ENCODE measurements at places on chromosomes 13 and 19.

GRCh38 chr19:38164526-38164925, 59.5 kb downstream of the DPF1 start:
- H3K27ac ChIP-seq: no peak overlapping the region
- no peaks in the 10 kb centered on the region for H3K4me1 ChIP-seq
- no peak for DNase-seq
- H3K4me3 ChIP-seq: no peak overlapping the region
- peaks cover 15% of the 10 kb centered on the region for H3K36me3 ChIP-seq

GRCh38 chr13:113954046-113954835, 19.6 kb downstream of the C13orf46 start:
- H3K27ac ChIP-seq: no peak overlapping the region
- H3K36me3 ChIP-seq: peaks cover 10% of the 10 kb centered on the region
- peaks cover 2% of the 10 kb centered on the region for H3K4me1 ChIP-seq
- DNase-seq: no peak
- no peak overlapping the region for H3K4me3 ChIP-seq

DNA sequence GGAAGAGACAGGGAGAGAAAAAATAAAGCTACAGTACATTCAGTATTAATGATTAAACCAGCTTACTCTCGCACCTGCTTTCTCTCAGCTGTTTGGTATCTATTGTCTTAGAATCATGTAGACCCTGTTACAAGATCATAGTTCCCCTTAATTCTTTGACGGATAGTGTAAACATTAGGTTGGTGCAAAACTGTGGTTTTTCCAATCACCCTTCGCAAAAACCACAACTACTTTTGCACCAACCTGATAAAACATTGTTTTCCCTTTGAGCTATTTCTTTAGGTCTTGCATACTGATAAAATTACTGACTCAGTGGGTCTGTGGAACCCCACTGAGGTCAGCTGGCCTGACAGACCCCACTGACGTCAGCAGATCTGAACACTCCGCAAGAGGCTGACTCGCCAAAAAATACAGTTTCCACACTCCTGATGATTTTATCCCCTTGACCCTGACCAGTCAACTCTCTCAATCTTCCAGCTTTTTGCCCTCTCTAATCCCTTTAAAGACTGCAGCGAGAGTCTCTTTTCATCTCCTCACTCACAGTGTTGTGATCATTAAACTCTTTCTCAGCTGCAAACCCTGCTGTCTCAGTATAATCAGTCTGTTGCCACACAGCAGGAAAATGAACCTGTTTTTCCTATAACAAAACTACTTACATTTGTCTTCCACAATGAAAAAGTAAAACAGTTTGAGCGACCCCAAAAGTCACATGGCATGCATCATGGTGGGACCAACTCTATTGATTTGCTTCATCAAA, 123.9 kb downstream of the SLITRK6 start:
- H3K4me1 ChIP-seq: no peaks in the 10 kb centered on the region
- no peaks in the 10 kb centered on the region for H3K36me3 ChIP-seq
- no peak for DNase-seq
- H3K4me3 ChIP-seq: no peak overlapping the region
- H3K27me3 ChIP-seq: no peaks in the 10 kb centered on the region

DNA sequence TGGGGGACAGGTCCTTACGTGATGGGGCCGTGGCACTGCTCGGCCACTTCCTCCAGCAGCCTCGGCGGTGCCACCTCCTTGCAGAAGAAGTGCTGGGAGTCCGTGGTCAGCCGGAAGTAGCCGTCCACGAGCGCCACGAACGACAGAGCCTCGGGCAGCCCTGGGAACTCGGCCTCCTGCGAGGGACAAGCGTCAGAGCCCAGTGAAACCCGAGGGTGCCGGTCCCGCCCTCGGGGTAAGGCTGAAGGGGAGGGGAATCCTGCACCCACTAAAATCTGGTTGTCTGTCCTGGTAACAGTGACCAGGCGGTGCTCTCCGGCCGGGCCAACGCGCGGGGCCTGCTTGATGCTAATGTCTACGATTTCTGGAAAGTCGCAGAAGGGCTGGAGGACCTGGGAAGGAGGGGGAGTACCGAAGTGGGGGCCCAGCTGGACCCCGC, 6.4 kb downstream of the JAK3 start:
- no peaks in the 10 kb centered on the region for H3K27me3 ChIP-seq
- H3K4me3 ChIP-seq: no peak overlapping the region
- peaks cover 9% of the 10 kb centered on the region for H3K36me3 ChIP-seq
- peaks cover 26% of the 10 kb centered on the region for H3K4me1 ChIP-seq
- no peak for DNase-seq

GRCh38 chr19:50925734-50926133, 14.5 kb upstream of the KLK4 start:
- H3K27ac ChIP-seq: no peak overlapping the region
- no peaks in the 10 kb centered on the region for H3K36me3 ChIP-seq
- peaks cover 47% of the 10 kb centered on the region for H3K27me3 ChIP-seq
- DNase-seq: no peak
- no peak overlapping the region for H3K4me3 ChIP-seq

DNA sequence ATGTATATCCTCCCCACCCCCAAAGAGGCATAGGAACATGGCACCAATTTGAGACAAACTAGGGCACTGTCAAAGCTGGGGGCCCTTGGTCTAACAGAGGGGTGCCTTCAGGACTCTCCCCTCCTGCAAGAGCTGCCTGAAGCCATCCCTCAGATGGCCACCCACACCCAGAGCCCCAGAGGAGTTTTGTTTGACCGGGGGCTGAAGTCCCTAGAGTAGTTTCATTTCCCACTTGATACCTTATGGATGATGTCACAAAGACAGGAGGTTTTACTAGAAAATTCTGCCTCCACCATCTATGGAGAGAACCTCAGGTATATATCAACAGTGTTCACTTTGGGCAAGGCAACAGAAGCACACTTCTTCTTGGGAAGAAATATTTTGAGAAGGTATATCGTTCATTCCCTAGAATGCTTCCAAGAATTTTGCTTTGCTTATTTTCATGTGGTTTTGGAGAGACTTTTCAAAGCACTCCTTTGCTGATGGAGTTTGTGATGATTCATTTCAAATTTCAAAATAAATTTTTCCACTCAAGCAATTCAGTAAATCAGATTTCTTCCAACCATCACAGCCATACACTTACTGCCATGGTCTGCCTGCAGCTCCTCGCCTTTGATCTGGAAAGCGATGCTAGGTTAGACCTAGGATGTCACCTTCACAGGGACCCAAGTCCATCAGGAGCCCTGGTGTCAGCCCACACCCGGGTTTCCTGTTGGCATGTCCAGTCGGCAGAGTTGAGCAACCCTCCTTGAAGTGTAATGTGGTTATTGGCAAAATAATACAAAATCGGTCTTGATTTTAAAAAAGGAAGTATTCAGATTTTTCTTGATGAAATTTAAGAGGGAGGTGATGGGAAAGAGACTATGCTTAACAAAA, 207.0 kb downstream of the SHISA2 start:
- no peak overlapping the region for H3K4me3 ChIP-seq
- peaks cover 26% of the 10 kb centered on the region for H3K4me1 ChIP-seq
- peaks cover 10% of the 10 kb centered on the region for H3K27me3 ChIP-seq
- DNase-seq: no peak
- peaks cover 5% of the 10 kb centered on the region for H3K36me3 ChIP-seq
- H3K27ac ChIP-seq: peak overlapping the region; percentile 80

DNA sequence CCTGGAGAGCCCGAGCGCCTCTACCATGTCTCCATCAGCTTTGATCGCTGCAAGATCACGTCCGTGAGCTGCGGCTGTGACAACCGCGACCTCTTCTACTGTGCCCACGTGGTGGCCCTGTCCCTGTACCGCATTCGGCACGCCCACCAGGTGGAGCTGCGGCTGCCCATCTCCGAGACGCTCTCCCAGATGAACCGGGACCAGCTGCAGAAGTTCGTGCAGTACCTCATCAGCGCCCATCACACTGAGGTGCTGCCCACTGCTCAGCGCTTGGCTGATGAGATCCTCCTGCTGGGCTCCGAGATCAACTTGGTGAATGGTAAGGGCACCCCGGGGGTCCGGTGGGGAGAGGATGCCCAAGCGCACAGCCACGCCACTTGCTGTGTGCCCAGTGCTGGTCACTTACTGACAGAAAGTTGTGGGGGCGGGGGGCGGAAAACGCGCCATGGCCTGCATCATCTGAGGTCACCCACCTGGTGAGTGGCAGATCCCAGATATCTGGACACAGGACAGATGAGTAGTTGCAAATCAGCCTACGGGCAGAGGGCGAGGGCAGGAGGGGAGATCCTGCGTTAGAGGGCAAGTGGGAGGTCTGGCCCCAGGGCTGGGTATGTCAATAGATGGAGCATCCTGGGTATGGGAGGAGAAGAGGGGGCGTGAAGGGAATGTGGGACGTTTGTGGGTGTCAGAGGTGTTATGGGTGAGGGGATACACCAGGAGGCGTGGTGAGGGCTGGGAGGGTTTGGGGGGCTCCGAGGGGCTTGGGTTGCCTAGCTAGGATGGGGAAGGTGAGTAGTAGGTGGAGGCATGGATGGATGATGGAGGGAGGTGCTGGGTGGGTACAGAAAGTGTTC, 9.8 kb downstream of the ZSWIM4 start:
- no peak overlapping the region for H3K27ac ChIP-seq
- no peak overlapping the region for H3K4me3 ChIP-seq
- DNase-seq: no peak
- H3K4me1 ChIP-seq: peaks cover 11% of the 10 kb centered on the region

GRCh38 chr19:51410950-51411748, 6.3 kb downstream of the SIGLEC10 start:
- H3K27me3 ChIP-seq: peaks cover 41% of the 10 kb centered on the region
- H3K36me3 ChIP-seq: peaks cover 3% of the 10 kb centered on the region
- H3K4me3 ChIP-seq: no peak overlapping the region
- H3K4me1 ChIP-seq: peaks cover 5% of the 10 kb centered on the region
- H3K27ac ChIP-seq: no peak overlapping the region

DNA sequence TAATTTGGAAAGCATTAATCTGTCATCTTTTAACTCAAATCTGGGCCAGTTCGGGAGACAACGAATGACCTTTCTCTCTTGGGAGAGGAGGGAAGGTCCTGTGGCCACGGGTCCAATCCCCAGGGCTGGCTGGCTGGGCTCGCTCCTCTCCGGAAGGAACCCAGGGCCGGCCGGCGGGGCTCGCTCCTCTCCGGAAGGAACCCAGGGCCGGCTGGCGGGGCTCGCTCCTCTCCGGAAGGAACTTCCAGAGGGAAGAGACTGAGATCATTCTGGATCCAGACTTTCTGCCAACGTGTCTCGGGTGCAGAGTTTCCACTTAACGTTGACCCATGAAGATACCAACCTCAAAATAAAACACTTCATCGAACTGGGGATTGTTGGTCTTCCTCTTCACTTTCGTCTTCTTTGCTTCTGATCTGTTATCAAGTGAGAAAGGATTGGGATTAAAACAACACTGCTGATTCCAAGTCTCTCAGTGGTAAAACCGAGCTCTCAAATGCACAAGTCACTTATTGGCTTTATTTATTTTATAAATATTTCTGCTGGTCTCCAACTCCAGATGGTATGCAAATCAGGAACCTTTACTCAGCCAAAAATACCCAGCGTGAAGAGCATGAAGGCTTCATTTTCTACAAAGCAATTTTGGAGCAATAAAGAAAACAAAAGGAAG, 53.3 kb upstream of the C13orf46 start:
- H3K4me1 ChIP-seq: peaks cover 13% of the 10 kb centered on the region
- H3K27ac ChIP-seq: peak overlapping the region; percentile 49
- no peak overlapping the region for H3K4me3 ChIP-seq
- no peak for DNase-seq

DNA sequence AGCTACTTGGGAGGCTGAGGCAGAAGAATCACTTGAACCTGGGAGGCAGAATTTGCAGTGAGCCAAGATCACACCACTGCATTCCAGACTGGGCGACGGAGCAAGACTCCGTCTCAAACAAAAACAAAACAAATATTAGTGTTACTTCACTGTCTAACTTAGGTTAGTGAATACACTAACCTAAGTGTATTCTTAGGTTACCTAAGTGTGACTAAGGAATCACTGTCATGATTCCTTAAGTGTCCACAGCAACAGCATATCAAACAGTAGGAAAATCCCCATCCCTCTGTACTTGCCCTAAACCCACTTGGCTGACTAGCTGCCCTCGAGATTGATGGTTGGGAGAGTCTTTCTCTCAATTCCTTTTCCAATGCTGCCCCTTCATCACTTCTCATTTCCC, 11.8 kb upstream of the LRCH1 start:
- no peak for DNase-seq
- H3K27ac ChIP-seq: no peak overlapping the region
- H3K36me3 ChIP-seq: no peaks in the 10 kb centered on the region
- H3K4me1 ChIP-seq: no peaks in the 10 kb centered on the region
- H3K4me3 ChIP-seq: no peak overlapping the region

GRCh38 chr19:32581705-32582179, 752 bp downstream of the PDCD5 start:
- DNase-seq: no peak
- peak overlapping the region; percentile 85 for H3K4me3 ChIP-seq
- H3K4me1 ChIP-seq: peaks cover 20% of the 10 kb centered on the region
- H3K27ac ChIP-seq: peak overlapping the region; percentile 62
- no peaks in the 10 kb centered on the region for H3K36me3 ChIP-seq

- H3K36me3 ChIP-seq: no peaks in the 10 kb centered on the region
- no peak overlapping the region for H3K4me3 ChIP-seq
- DNase-seq: no peak
- H3K27me3 ChIP-seq: no peaks in the 10 kb centered on the region
Measured at GRCh38 chr19:16620018-16620417, 8.0 kb downstream of the MED26 start.

DNA sequence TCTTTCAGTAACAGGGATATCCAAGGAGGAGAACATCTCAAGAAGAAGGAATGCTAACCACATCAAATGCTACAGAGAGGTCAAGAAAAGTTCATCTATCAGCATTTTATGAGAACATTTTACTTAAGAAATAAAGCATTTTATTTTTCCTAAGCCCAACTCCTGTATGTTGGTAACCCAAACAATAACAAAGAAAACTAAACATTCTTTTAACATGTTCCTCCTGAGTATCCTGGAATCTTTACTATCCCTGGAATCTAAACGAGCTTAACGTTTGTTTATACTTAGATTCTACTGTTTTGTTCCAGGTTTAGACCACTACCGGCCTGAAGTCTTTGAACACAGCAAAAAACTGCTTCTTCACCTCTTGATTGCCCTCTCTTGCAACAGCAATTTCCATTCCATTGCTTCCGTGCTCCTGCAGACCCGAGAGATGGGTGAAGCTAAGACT, 89.7 kb downstream of the ZAR1L start:
- no peaks in the 10 kb centered on the region for H3K27me3 ChIP-seq
- H3K4me1 ChIP-seq: peaks cover 5% of the 10 kb centered on the region
- no peak overlapping the region for H3K4me3 ChIP-seq
- peaks cover 15% of the 10 kb centered on the region for H3K36me3 ChIP-seq

Data from T-helper 17 cell (primary cell).